ENCODE measurements at places on chromosomes 5 and 9. TPM values are rescaled to one million over a fixed set of nuclear protein-coding genes. Genes with fewer than 3 reads are reported as not detected.

GRCh38 chr9:79433703-79434102 lies 138.1 kb upstream of the TLE4 start:
- H3K27me3 ChIP-seq: no peaks in the 10 kb centered on the region
- no peak overlapping the region for H3K4me3 ChIP-seq
- H3K4me1 ChIP-seq: no peaks in the 10 kb centered on the region
- no peak for DNase-seq
- no peaks in the 10 kb centered on the region for H3K36me3 ChIP-seq

GRCh38 chr9:136013524-136014034 lies 52.4 kb upstream of the UBAC1 start:
- H3K27me3 ChIP-seq: no peaks in the 10 kb centered on the region
- H3K27ac ChIP-seq: no peak overlapping the region
- no peak overlapping the region for H3K4me3 ChIP-seq
- peaks cover 16% of the 10 kb centered on the region for H3K4me1 ChIP-seq
- H3K36me3 ChIP-seq: peaks cover 36% of the 10 kb centered on the region

DNA sequence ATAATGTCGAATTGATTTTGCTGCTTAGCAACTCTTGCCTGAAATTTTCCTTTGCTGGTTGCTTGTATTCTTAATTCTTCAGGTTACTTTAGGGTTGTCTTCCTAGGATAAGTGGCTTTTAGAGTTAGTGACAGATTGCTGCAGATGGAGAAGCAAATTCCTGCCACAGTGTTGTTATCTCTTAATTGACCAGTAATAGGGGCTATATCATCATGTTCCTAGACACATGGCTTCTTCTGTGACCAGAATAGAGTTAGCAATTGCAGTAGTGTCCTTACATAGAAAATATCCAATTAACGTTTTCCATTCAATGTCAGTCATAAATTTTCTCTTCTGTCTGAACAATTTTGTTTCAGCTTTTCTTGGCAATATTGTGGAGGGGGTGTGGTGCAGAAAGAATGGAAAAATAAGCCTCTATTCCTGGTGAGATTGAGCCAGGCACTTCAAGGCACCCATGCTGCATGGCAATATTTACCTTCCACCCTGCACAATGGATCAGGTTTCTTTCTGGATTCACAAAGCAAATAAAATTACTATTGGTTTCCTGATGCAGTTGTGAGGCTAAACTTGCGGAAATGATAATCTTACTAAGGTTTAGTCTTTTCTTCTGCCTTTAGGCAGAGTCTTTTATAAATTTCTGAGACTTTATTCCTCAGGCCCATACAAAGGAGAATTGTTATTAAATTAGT lies 1481.5 kb downstream of the EFNA5 start:
- H3K27ac ChIP-seq: no peak overlapping the region
- no peaks in the 10 kb centered on the region for H3K36me3 ChIP-seq
- H3K4me3 ChIP-seq: no peak overlapping the region
- no peak for DNase-seq

GRCh38 chr5:132065351-132065937 lies 5.0 kb downstream of the IL3 start:
- H3K4me1 ChIP-seq: no peaks in the 10 kb centered on the region
- no peak overlapping the region for H3K4me3 ChIP-seq
- H3K36me3 ChIP-seq: no peaks in the 10 kb centered on the region
- peak; percentile 11 for DNase-seq
- H3K27me3 ChIP-seq: no peaks in the 10 kb centered on the region

DNA sequence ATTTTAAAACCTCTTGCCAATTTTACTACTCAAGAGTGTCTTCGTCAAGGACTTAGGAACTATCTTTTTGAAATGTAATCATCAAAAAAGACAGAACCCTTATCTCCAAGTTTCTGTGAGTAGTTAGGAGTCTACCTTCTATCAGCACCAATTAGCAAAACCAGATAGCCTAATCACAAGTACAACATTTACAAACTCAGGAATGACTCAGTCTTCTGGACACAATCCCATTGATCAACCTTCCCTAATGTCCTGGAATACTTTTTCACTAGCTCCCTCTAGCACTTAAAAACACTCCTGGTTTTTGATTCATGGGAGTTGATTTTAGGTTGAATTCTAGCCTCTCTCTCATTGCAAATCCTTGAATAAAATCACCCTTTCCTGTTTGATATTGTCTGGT lies 680.7 kb downstream of the PRR16 start:
- no peaks in the 10 kb centered on the region for H3K27me3 ChIP-seq
- no peaks in the 10 kb centered on the region for H3K36me3 ChIP-seq
- H3K4me1 ChIP-seq: no peaks in the 10 kb centered on the region
- H3K27ac ChIP-seq: no peak overlapping the region
- no peak overlapping the region for H3K4me3 ChIP-seq

- no peaks in the 10 kb centered on the region for H3K27me3 ChIP-seq
- H3K36me3 ChIP-seq: no peaks in the 10 kb centered on the region
- peak; percentile 55 for DNase-seq
Observed at GRCh38 chr5:115379622-115380344, 83.3 kb upstream of the CCDC112 start.

DNA sequence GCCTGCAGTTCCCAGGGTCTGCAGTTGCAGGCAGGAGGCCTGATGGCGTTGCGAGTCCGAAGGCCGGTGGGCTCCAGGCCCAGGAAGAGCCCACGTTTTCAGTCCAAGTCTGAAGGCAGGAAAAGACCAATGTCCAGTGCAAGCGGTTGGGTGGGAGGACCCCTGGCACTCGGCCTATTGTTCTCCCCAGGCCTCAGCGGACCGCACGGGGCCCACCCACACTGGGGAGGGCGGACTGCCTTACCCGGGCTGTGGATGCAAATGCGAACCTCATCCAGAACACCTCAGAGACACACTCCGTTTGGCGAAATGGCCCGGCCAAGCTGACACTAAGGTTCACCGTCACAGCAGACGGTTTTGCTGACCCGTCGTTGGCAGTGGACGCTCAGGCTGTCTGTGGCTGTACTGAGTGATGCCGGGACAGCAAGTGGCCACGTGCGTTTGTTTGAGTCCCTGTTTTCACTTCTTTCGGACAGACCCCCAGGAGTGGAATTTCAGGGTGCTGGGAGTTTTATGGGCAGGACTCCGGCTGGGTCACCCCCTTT lies 10.2 kb upstream of the SEC16A start:
- no peaks in the 10 kb centered on the region for H3K4me1 ChIP-seq
- H3K4me3 ChIP-seq: no peak overlapping the region
- H3K36me3 ChIP-seq: peaks cover 12% of the 10 kb centered on the region
- no peak for DNase-seq
- H3K27ac ChIP-seq: no peak overlapping the region

- no peaks in the 10 kb centered on the region for H3K36me3 ChIP-seq
- no peak overlapping the region for H3K4me3 ChIP-seq
- H3K4me1 ChIP-seq: no peaks in the 10 kb centered on the region
- no peak for DNase-seq
- no peaks in the 10 kb centered on the region for H3K27me3 ChIP-seq
Observed at GRCh38 chr9:93365427-93366118, 85.9 kb upstream of the FAM120A start.

DNA sequence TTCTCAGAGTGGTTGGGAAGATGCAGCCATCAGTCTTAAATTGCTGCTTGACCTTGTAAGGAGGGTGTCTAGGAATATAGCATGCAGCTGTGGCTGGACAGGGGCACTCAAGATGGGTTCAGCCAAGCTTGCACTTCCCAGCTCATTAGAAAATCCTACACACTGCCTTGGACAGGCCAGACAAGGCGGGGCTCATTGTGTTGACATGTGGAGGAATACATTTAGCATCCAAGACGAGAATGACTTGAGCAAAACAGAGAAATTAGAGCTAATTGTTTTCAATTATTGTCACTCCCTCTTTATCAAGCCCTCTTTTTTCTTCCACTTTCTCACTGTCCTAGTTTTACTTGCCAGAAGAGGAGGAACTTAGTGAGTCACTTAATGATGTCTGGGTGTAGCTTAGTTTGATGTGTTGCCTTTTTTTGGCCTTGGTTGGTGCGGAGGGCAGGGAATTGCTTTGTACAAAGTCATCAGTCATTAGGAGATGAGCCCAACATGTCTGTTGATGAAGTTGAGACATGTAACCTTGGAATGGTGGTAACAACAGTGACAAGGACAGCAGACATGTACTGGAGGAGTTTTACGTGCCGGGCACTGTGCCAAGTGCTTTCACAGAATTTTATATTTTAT lies 1219.3 kb upstream of the WWC1 start:
- no peaks in the 10 kb centered on the region for H3K36me3 ChIP-seq
- no peak overlapping the region for H3K27ac ChIP-seq
- no peaks in the 10 kb centered on the region for H3K27me3 ChIP-seq
- no peak for DNase-seq

DNA sequence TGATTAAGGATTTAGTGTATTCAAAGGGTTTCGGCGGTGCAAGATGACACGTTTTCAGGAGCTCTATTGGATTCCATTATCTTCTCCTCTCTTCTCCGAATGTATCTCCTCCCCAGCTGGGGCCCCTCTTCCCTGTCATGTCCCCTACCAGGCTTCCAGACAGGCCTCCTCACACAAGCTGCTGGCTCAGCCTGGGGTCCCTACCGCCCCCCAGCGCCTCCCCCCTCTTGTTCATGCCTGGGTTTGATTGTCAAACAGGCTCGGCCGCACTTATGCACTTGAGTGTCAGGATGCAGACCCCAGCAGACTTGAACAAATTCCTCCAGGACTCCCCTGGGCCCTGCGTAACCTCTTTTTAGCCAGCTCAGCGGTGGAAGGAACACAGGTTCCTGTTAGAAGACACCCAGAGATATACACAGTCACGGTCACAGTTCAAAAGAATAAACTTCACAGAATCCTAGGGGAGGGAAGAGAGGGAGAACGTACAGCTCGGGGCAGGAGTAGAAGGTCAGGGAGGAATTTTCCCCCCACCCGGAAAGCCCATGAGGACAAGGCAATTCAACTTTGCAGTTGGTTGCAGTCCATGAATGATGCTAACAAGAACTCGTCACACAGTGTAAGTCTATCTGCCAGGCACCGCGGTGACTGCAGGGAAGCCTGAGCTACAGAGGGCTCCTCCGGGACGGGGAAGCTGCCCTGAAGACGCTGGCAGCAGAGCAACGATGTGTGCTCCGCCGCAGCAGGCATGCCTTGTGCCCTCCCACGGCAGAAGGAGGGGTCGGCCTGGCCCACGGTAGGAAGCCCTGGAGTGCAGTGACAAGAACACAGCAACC lies 560.0 kb downstream of the BNC2 start:
- DNase-seq: no peak
- no peaks in the 10 kb centered on the region for H3K27me3 ChIP-seq

DNA sequence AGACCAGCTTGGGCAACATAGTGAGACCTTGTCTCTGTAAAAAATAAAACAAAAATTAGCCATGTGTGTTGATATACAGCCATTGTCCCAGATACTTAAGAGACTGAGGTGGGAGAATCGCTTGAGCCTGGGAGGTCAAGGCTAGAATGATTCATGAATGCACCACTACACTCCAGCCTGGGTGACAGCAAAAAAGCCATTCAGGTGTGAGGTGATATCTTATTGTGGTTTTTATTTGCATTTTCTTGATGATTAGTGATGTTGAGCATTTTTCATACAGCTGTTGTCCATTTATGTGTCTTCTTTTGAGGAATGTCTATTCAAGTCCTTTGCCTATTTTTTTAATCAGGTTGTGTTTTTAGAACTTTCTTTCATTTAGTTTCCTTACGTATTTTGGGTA lies 23.2 kb downstream of the MTAP start:
- H3K27me3 ChIP-seq: no peaks in the 10 kb centered on the region
- peaks cover 31% of the 10 kb centered on the region for H3K36me3 ChIP-seq
- no peak overlapping the region for H3K27ac ChIP-seq

GRCh38 chr9:92173318-92173717 lies 58.1 kb upstream of the SPTLC1 start:
- H3K27ac ChIP-seq: no peak overlapping the region
- DNase-seq: no peak
- no peak overlapping the region for H3K4me3 ChIP-seq
- no peaks in the 10 kb centered on the region for H3K27me3 ChIP-seq
- H3K4me1 ChIP-seq: no peaks in the 10 kb centered on the region

DNA sequence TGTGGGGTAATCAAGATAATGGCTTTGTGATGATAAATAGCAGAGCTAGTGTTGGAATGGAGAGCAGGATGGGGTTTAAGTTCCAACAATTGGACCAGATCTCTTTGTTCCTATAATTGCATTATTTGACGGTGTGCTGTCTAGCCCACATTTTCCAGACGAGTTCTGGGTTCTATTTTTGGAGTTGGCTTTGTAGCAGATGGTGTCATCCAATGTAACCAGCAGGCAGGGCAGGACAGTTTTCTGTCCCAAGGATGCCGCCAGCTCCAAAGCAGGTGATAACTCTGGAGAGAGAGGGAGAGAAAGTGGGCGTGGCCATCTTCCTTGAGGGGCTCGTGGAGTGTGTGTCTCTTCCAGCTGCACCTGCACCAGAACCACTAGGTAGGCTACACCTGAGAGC lies 251.3 kb downstream of the KIF4B start:
- no peak overlapping the region for H3K4me3 ChIP-seq
- no peaks in the 10 kb centered on the region for H3K36me3 ChIP-seq
- no peak for DNase-seq
- H3K4me1 ChIP-seq: no peaks in the 10 kb centered on the region
- no peak overlapping the region for H3K27ac ChIP-seq

GRCh38 chr5:32949286-32949970 lies 238.3 kb downstream of the NPR3 start:
- no peaks in the 10 kb centered on the region for H3K4me1 ChIP-seq
- H3K27ac ChIP-seq: no peak overlapping the region
- no peak for DNase-seq
- H3K4me3 ChIP-seq: no peak overlapping the region

F2RL2 gene
- 5.4 TPM for polyA plus RNA-seq

CHSY3 gene
- polyA plus RNA-seq: 1.7 TPM

CSF2 gene
- not detected for polyA plus RNA-seq

CATSPER3 gene
- polyA plus RNA-seq: 1.4 TPM

EQTN gene
- 0.34 TPM for polyA plus RNA-seq

LCN9 gene
- not detected for polyA plus RNA-seq

IL13 gene
- polyA plus RNA-seq: 0.07 TPM

TNFSF8 gene
- polyA plus RNA-seq: 0.25 TPM

LHFPL2 gene
- 40.7 TPM for polyA plus RNA-seq

PCDHB13 gene
- 1.4 TPM for polyA plus RNA-seq

CCDC187 gene
- 2.0 TPM for polyA plus RNA-seq

ALDH1B1 gene
- polyA plus RNA-seq: 101 TPM
